Activated effector memory CD4-positive, alpha-beta T cell treated with Interleukin-2 at 50 U/mL for 16 hours (primary cell): ENCODE measurements at places on chromosomes 16 and 17.

DNA sequence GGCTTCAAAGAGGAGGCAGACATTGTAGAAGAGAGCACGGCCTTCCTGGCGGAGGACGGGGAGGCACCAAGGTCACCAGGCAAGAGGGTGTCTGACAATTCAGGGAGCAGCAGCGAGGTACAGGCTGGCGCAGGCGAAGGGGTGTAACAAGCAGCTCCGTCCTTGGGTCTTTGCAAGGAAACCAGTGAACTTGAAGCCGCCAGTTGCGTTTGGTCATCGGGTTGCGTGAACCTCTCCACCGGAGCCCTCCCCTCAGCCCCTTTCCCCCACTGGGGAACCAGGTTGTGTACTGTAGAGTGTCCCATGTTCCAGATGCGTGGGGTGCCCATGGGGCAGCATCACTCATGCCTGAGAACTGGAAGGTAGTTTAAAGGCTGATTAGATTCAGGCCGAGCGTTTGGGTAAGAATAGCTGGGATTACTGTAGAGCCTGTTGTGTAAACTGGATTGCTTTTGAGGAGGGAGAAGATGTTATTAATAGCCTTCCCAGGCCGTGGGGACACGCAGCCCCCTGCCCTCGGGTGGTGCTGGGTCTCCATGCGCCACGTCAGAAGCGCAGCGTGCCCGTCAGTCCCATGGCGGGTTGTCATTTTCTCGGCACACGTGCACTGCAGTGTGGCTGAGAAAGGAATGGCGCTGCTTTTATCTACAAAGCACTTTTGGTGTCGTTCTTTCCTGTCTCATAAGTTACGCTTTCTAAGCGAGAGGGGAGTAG lies 2.5 kb downstream of the MRPL12 start:
- DNase-seq: no peak

DNA sequence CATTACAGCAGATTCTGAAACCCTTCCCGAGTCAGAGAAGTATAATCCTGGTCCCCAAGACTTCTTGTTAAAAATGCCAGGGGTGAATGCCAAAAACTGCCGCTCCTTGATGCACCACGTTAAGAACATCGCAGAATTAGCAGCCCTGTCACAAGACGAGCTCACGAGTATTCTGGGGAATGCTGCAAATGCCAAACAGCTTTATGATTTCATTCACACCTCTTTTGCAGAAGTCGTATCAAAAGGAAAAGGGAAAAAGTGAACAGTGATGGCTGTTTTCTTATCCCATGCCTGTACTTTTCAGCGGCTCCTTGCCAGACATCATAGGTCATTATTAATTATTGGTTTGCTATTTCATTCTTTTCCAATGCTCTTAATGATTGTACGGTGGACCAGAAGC lies 28.1 kb downstream of the ERCC4 start:
- no peak for DNase-seq

GRCh38 chr16:26709175-26709574 lies 357.6 kb upstream of the C16orf82 start:
- DNase-seq: no peak

DNA sequence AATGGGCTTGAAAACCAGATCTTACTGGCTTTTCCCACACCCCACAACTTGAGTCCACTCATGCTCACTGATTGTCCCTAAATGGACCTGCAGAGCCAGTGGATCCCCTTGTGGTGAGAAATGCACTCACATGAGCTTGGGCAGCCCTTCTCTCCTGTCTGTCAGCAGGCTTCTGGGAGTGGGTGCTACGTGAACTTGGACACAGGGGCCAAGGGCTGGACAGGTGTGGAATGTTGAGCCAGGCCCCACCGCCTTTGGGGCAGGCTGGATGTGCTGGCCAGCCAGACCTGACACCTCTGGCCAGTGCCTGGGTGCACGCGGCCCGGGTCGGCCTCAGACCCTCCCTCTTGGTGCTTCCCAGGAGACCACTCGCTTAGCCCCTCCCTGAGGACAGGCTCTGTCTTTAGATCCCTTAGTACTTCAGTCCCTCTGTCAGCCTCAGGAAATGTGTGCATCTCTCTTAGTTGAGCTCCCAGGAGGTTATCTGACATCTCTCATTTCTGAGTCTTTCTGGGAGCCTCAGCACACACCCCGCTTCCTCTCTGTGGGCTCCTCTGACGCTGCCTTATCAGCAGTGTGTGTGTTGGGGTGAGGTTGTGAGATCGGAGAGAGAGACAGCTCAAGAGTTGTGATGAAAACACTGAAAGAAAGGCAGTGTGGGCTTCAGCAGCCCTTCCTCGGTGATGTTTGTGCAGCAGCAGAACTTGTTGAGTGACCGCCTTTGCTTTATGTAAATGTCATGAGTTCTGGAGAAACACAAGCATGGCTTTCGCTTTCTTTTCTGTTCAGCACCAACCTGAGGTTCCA lies 117.0 kb downstream of the RAB11FIP4 start:
- DNase-seq: peak; percentile 62

GRCh38 chr16:54268340-54268739 lies 18.2 kb downstream of the IRX3 start:
- no peak for DNase-seq

GRCh38 chr17:42354956-42355843 lies 33.0 kb downstream of the STAT3 start:
- no peak for DNase-seq
